ENCODE measurements at places on chromosomes 12 and 14.

DNA sequence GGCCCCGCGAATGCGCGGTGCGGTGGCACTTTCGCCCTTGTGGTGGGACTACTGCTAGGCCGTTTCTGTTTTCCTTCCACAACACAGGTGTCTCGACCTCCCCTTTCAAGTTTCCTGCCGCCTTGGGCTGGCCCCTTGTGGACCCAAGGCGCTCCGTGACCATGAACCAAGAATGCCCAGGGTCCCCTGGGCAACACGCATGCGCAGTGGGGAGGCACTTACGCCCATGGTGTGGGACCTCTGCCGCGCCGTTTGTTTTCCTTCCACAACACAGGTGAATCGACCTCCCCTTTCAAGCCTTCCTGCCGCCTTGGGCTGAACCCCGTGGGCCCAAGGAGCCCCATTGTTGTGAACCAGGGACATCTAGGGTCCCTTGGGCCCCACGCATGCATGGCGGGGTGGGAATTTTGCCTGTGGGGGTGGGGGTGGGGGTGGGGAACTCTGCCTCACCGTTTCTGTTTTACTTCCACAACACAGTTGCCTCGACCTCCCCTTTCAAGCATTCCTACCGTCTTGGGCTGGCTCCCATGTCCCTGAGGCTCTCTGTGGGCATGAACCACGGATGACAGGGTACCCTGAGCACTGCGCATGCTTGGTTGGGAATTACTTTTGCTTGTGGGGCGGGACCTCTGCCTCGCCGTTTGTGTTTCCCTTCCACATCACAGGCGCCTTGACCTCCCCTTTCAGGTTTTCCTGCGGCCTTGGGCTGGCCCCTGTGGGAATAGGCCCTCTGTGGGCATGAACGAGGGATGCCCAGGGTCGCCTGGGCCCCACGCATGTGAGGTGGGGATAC lies 355.1 kb downstream of the ALG10 start:
- DNase-seq: no peak

DNA sequence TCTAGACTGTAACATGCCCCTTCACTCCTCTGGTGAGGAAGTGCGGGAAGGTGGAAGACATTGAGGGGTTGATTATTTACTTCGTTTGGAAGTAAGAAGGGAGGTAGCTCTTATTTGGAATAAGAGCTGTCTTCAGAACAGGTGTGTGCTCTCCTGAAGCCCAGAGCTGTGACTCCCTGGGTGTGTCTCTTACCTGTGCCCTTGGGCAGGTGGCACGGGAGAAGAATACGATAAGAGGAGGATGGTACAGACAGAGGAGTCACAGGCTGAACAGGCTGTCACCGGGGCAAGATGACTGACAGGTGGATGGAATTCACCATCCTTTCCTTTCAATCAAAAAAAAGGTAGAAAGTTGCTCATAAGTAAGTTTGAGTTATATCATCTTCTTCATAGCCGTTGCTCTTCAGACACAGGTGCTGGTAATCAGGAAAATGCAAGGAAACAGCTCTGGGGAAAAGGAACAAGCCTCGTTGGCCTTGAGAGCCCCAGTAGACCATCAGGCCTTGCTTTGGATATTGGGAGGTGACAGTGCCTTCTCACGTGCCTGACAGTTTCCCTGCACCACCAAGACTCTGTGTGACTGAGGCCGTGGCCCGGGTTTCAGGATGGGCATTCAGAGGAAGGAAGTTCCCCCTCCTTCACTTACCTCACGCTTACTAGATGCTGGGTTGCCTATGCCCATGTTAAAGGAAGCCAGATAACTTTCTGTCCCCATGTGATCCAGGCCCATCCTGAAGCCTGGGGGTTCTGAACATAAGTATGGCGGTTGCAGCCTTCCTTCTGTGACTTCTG lies 120.4 kb downstream of the ETV6 start:
- no peak for DNase-seq

DNA sequence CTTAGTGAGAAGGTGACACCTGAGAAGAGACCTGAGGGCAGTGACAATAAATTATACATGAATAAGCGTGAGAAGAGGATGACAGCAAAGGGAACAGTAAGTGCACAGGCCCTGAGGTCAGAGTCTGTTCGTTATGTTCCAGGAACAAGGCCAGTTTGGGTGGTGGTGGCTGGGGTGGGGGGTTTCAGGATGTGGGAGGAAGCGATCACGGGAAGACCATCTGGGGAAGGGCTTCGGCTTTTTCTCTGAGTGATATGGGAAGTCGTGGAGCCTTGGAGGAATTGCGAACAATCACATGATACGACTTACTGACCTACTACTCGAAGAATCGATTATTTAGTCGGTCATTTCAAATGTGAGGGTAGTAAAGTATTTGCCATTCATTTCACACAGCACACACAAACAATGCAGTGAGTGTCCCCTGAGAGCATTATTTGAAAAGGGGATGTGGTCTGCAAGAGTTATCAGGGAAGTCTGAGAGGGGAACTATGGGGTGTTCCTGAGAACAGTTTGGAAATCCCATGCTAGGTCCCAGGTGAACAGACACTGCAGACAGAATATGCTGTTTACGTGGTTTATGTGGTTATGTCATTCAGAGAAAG lies 94.7 kb downstream of the SLC38A1 start:
- no peak for DNase-seq

DNA sequence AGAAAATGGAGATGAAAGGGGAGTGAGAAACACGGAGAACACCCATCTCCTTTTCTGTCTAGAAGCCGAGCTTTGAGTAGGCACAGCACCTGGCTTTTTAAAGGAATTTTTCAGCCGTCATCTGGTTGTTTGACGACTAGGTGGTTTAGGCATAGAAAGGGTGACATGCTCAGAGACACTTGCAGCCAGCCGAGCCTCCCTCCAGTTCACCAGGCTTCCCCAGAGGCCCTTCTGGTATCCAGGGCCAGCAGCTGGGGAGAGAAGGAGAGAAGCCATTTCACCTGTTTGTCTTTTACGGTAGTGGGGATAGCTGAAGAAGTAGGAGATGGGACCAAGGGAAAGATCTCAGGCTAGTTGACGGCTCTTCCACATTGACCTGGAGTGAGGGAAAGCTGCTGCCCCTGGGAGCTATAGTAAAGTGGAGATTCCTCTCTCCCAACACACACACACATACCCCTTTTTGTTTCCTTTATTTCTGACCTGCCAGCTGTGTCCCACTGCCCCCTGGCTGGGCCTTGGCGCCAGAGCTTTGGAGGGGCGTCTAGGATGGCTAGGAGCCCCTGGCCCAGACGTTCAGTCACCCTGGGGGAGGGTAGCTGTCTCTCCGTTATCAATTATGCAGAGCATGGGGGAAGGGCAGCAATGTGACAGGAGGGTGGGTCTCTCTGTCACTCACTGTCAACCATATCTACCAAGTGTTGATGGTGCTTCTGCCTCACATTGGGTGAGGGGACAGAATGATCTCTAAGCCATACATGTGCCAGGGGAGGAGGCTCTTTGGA lies 5.5 kb downstream of the MAP3K12 start:
- DNase-seq: no peak

DNA sequence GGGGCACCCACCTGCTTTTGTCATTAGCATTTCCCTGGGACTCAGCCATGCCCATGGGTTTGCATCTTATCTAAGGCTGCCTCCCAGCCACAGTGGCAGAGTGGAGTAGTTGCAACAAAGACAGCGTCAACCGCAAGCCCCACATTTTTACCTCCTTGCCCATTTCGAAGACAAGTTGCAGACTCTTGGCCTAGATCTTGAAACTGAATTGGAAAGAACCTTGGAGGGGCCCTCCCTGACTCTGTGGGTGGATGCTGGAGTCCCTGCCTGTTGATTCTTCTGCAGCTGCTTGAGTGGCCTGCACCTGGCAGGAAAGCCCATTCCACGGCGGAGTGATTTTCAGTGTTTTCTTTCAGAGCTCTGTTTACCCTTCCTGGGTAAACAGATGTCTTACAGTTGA lies 309.0 kb downstream of the VRK1 start:
- no peak for DNase-seq

- DNase-seq: no peak
Observed at GRCh38 chr12:87302126-87302745, 727.0 kb downstream of the C12orf50 start.

- DNase-seq: no peak
Observed at GRCh38 chr14:57610631-57611030, 117.0 kb upstream of the CCDC198 start.
